ENCODE measurements at places on chromosomes 1 and 21. TPM values are rescaled to one million over a fixed set of nuclear protein-coding genes. Genes with fewer than 3 reads are reported as not detected.

The USH2A gene
- total RNA-seq = not detected

The AIRE gene
- total RNA-seq = not detected

The CD53 gene
- not detected for total RNA-seq

The ZNF684 gene
- total RNA-seq = 4.7 TPM

The SYCP1 gene
- not detected for total RNA-seq

The PRDM16 gene
- 7.4 TPM for total RNA-seq

The BCL2L15 gene
- total RNA-seq = 0.81 TPM

The ACKR1 gene
- not detected for total RNA-seq

The KRTAP12-2 gene
- total RNA-seq = not detected

The TTC13 gene
- total RNA-seq = 19.5 TPM

The ARHGAP30 gene
- total RNA-seq = not detected

The AGMAT gene
- 0.19 TPM for total RNA-seq

The TUFT1 gene
- total RNA-seq = 7.1 TPM

The OR6N1 gene
- total RNA-seq = not detected

- no peak for DNase-seq
Measured at GRCh38 chr1:234589854-234590620, 19.9 kb downstream of the IRF2BP2 start.

- DNase-seq = no peak
Measured at GRCh38 chr1:167669209-167670124, 39.4 kb downstream of the RCSD1 start.

GRCh38 chr1:226082959-226083301 is 20.4 kb downstream of the H3-3A start:
- DNase-seq = no peak

DNA sequence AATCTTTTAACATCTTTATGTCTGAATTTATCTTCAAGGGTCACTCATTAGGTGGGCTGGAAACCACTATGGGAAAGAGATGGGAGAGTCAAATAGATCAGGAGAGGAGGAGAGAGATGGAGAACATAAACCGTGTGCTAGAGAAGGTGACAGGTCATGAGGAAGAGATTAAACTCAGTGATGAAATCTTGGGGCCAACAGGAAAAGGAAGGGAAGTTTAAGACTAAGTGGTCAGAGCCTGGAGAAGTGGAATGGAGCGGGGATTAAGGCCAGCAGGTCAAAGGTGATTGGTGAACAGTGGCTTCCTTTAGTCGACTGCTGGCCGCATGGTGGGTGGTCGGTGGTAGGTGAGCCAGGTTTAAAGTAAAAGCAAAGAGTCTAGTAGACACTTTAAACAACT is 169.3 kb upstream of the IVNS1ABP start:
- DNase-seq = no peak

DNA sequence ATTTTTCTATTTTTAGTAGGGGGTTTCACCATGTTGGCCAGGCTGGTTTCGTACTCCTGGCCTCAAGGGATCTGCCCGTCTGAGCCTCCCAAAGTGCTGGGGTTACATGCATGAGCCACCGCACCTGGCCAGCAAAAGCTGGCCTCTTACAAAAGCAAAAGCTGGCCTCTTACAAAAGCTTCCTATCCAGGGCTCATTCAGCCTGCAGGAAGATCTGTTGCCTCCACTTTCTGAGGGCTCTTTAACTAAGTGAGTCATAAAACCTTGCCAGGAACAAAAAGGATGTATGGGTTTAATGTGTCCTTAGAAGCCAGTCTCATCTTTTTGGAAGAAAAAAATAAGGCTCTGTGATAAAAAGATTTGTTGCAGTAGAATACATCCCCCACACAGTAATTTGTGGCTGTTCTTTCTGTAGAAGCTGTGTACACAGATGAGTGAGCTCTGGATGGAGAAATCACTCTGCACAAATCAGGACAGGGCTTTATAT is 15.0 kb downstream of the HTR1D start:
- DNase-seq = no peak

- no peak for DNase-seq
Measured at GRCh38 chr1:42738678-42739226, 1.3 kb downstream of the CLDN19 start.

GRCh38 chr1:204599098-204599497 is 82.9 kb downstream of the MDM4 start:
- no peak for DNase-seq

GRCh38 chr1:42983693-42984092 is 25.0 kb upstream of the SLC2A1 start:
- DNase-seq = no peak

GRCh38 chr1:245108246-245108645 is 46.5 kb upstream of the KIF26B start:
- no peak for DNase-seq

DNA sequence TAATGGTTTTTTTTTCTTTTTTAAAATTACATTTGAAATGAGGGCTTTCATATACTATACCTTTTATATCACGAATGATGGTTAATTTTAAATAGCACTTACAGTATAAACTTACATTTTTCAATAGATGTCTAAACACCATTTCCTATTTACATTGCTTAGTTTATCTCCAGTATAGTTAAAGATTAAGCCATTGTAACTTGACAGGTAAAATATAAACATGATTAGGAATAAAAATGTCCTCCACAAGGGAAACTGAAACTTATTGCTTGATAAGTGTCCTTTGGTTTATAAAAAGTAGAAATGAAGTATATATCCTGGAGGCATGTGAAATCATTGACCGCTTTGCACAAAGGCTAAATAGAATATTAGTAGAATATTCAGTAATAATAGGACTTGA is 20.2 kb downstream of the CTH start:
- no peak for DNase-seq

- no peak for DNase-seq
Measured at GRCh38 chr1:101928829-101929228, 67.9 kb downstream of the OLFM3 start.

GRCh38 chr1:89311757-89312156 is 39.1 kb upstream of the GBP5 start:
- DNase-seq = no peak

DNA sequence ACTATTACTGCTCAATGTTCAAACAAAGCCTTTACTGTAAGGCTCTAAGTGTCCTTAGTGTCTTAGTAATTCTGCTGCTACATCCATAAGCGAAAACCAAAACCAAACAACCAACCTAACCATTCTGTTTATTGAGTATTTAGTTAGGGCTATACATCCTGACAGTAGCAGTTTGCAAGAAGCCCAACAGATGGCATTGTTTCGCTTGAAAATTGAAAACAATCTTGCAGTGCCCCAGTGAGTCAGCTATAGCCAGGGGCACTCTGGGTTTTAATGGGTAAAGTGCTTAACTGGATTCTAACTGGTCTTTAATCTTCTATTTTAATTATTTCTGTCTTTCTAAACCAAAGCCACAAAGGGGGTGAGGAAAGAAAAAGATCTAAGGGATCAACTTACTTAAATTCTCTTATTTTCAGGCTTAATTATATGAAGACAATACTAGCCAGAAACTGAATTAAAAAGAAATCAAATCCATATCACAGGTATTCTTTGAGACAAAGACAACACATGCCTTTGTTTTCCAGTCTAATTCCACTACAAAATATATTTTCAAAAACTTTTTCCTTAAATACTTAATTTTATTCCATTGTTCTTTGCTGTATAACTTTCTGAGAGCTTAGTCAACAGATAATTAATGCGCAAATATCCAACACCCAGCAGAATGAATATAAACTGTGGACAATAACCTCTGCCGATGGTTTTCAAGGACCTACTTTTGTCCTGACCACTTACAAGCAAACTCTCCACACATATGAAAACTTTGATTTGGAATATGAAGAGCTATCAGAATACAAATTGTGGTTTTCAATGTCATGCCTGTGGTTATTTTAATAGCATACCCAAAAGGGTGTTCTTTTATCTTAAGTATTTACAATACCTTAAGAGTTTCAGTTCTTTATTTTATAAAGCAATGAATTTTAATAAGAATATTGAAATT is 15.2 kb downstream of the POGZ start:
- no peak for DNase-seq

GRCh38 chr1:91596474-91596873 is 95.8 kb downstream of the CDC7 start:
- no peak for DNase-seq

GRCh38 chr1:19647643-19648042 is 3.5 kb downstream of the NBL1 start:
- DNase-seq = no peak

GRCh38 chr1:227869851-227870305 is 54.4 kb downstream of the PRSS38 start:
- no peak for DNase-seq

- DNase-seq = no peak
Measured at GRCh38 chr1:32063261-32063681, 9.5 kb upstream of the TMEM39B start.

GRCh38 chr1:154151311-154151710 is 3.6 kb downstream of the NUP210L start:
- no peak for DNase-seq

DNA sequence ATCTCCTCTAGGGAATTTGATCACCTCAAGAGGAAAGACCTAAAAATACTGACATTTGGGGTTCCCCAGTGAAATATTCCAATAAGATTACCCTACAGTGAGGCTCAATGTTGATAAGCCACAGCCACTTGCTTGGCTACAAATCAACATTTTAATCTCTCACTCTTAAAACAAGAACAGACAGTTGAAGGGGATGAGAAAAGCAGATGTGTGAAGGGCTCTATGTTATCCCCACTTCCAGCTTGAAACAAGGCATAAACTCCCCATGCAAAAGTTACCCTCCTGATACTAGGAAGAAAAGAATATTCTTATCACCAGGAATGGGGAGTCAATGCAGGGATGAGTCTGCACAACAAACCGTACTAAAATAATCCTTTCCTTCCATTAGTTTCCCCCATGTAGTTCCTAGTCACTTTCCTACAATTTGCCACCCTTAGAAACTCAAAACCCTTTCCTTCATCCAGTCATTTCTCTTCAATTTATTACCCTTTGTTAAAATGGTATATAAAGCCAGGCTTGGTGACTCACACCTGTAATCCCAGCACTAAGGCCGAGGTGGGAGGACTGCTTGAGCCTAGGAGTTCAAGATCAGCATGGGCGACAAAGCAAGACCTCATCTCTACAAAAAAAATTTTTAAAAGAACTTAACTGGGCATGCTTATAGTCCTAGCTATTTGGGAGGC is 29.5 kb downstream of the LPGAT1 start:
- no peak for DNase-seq

- DNase-seq = no peak
Measured at GRCh38 chr1:155196103-155196892, 11.4 kb downstream of the THBS3 start.

DNA sequence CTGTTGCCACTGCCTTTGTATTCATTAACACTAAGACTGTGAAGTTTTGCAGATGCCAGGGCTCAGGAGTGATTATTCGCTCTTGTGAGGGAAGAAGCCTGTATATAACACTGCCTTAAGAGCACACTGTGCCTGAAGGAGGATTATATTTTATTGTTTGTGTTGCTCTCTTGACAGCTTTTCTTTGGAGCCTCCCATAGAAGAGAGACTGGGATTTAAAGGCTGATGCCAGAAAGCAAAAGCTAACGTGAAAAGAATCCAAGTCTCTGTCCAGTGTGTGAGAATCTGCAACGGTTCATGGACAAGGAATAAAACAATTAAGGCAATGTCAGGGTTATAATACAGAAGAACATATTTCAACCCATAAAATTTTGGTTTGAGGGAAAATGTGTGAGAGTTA is 316.8 kb downstream of the NFIA start:
- no peak for DNase-seq

DNA sequence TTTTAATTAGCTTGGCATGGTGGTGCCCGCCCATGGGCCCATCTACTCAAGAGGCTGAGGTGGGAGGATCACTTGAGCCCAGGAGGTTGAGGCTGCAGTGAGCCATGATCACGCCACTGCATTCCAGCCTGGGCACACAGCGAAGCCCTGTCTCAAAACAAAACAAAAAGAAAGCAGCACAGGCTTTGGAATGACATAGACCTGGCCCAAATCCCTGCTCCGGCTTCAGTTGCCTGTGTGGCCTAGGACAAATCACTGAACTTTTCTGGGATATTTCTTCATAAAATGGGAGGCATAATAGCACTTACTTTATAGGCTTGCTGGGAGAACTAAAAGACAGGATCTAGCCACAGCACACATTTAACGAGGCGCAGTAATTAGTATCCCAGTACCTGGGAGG is 2.4 kb downstream of the PEAR1 start:
- DNase-seq = no peak

- DNase-seq = no peak
Measured at GRCh38 chr1:157403203-157403602, 149.1 kb downstream of the FCRL5 start.

DNA sequence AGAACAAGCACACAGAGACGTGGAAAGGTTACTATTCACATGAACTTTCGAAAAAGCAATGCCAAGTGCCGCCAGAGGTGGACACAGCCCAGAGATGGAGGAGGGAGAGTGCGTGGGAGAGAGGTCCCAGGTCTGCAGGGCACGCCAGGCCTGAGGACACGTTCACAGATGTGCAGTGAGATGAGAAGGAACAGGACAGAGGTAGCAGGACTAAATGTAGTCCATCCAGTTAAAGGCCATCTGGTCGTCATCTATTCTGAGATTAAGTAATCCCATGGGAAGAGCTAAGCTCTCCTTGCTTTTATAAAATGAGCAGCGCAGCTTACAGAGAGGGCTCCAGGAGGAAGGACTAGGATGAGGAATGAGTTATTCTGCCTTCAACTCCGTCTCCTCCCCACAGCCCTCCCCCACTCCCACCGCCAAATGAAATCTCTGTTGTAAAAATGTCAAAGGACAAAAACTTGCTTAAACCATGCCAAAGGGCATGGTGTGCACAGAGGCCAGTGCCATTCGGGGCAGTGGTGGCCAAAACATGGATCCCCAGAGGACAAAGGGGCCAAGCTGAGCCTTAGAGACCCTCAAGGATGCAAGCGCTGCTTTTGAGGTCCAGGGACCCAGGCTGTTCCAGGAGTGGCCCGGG is 85.4 kb upstream of the SLC25A33 start:
- DNase-seq = no peak
